ENCODE measurements at places on chromosomes 1 and 21. TPM values are rescaled to one million over a fixed set of nuclear protein-coding genes. Genes with fewer than 3 reads are reported as not detected.

Gene HPDL
- total RNA-seq, result 1.3 TPM

Gene ORC1
- total RNA-seq, result 5.2 TPM

Gene RPL5
- 920 TPM for total RNA-seq

Gene TEKT2
- total RNA-seq, result not detected

Gene KCNN3
- total RNA-seq, result not detected

Gene ZSWIM5
- total RNA-seq, result 2.3 TPM

Gene MYCL
- not detected for total RNA-seq

Gene CADM3
- total RNA-seq, result not detected

Gene AKR7A3
- 0.43 TPM for total RNA-seq

Gene CTSK
- total RNA-seq, result 139 TPM

Gene TBX19
- 0.86 TPM for total RNA-seq

Gene LCE1E
- total RNA-seq, result not detected

Gene FCGR3B
- not detected for total RNA-seq

Gene CD53
- total RNA-seq, result not detected

DNA sequence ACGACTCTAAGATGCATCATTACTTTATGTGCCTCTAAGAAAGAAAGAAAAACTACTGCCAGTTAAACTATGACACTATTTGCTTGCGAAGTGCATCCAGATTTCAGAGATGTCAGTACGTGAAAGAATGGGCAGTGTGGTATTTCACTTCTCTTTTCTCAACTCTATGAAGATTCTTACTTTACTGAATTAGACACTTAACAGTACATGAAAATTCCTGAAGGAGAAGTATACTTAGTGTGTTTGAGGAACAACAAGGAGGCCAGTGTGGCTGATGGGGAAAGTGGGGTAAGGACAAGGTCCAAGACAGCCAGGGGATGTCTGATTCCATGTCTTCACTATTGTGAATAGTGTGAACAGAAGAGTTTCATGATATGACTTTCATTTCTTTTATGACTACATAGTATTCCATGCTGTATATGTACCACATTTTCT lies 53.9 kb upstream of the HSD17B7 start:
- no peak for DNase-seq

- no peak for DNase-seq
These were observed 136.6 kb downstream of the LYPLAL1 start for GRCh38 chr1:219310181-219310728.

GRCh38 chr1:84415396-84415795 lies 17.1 kb downstream of the DNASE2B start:
- DNase-seq, result peak; percentile 12

GRCh38 chr1:172286629-172287076 lies 133.8 kb upstream of the C1orf105 start:
- peak; percentile 97 for DNase-seq

DNA sequence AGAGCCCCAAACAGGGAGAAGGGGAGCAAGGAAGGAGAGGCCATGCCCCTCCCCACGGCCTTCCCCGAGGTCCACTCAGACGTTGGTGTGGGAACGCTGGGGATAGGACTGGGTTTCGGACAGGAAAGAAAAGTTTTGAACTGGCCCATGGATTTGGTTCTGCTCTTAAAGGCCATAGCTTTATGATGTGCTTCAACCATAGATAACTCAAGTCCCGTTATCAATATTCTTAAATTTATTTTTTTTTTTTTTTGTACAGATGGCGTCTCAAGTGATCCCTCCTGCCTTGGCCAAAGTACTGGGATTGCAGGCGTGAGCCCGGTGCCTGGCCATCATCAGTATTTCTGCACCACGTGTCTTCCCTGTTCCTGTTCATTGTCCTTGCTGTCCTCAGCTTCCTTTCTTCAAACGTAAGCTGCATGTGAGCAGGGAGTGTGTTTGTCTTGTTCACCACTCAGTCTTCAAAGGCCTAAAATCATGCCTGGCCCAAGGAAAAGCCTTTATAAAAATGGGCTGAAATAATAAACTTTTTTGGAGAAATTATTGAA lies 820 bp upstream of the KRTAP10-1 start:
- no peak for DNase-seq

GRCh38 chr1:242185731-242186130 lies 186.8 kb upstream of the MAP1LC3C start:
- DNase-seq, result no peak

DNA sequence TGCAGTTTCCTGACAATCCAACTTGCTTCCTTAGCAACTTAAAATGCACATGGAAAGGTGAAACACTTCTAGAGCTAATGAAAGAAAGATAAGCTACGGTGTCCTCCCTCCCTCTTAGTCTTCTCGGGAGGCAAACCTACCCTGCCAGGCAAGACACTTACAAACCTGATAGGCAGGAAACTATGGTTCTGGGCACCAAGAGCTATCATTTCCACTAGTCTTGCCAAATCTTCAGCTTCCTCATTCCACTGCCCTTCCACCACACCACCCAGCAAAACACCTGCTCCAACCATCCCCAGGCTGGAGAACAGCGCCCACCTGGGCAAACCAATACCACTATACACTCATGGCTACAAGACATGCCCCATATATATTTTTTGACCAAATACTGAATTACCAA lies 15.2 kb downstream of the NDC1 start:
- no peak for DNase-seq

DNA sequence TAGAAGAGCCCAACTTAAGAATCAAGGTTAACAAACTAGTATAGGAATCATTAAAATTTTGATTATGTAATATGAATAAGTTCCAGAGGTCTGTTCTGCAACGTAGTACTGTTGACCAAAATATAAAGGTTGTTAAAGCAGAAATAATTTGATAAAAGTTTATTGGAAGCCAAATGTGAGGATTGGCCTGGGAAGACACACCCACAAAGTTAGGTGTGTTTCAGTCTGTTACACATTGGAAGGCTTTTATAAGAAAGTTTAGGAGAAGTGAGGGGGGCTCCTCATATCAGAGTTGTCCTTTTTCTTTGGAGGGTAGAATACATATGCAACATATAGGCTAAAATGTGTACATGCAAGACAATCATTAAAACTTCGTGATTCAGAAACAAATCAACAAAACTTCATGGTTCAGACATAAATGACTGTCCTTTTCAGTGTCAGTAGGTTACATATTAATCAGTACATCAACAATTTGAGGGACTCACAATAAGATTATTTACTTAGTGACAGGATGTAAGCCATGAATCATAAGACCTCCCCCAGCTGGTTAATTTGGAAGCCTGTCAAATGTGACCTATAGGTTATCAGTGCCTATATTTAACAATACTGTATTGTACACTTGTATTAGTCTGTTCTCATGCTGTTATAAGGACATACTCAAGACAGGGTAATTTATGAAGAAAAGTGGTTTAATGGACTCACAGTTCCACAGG lies 245.0 kb upstream of the B3GALT2 start:
- no peak for DNase-seq

- peak; percentile 33 for DNase-seq
These were observed 888 bp upstream of the SNRPE start for GRCh38 chr1:203860396-203861025.

- no peak for DNase-seq
These were observed 76.2 kb downstream of the NFIA start for GRCh38 chr1:61158591-61158990.

GRCh38 chr21:27189870-27190269 lies 223.0 kb upstream of the ADAMTS5 start:
- no peak for DNase-seq

- DNase-seq, result no peak
These were observed 783 bp upstream of the AGL start for GRCh38 chr1:99849413-99849743.

- DNase-seq, result peak; percentile 72
These were observed 27.9 kb downstream of the RGS5 start for GRCh38 chr1:163174524-163175437.

DNA sequence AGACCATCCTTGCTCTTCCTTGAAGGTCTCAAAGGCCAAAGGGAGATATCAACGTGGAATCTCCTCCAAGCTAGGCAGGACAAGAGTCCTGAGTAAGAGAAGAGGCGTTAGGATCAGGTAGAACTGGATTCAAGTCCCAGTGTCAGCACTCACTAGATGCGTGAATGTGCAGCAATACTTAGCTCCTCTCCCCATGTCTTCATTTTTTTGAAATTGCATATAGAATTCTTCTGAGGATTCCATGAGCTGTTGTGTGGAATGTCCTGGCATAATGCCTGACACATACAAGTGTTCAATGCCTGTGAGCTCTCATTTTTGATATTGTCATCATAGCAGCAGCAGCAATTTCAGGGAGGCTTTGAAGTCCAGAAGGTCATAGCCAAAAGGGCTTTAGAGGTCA lies 333.2 kb downstream of the KCNH1 start:
- no peak for DNase-seq

DNA sequence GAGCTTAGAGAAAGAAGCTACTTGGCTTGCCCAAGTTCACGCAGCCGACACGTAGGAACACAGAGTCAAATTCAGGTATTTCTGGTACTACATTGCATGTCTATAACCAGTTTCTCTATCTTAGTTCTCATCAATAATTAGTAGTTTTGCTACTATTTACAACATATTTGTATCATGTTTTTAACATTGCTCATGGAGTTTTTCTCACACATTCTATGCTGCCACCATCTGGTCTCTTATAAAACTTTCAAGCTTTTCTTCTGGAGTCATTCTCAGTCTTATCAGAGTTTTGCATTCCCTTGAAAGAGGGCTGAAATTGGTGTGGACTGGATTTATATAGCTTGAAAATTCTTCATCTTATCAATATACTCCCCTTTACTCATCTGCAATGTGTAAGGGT lies 118.8 kb upstream of the PALMD start:
- peak; percentile 37 for DNase-seq

GRCh38 chr21:46109313-46110221 lies 11.7 kb downstream of the COL6A2 start:
- DNase-seq, result no peak

GRCh38 chr1:205245096-205245495 lies 17.4 kb downstream of the TMCC2 start:
- DNase-seq, result no peak

DNA sequence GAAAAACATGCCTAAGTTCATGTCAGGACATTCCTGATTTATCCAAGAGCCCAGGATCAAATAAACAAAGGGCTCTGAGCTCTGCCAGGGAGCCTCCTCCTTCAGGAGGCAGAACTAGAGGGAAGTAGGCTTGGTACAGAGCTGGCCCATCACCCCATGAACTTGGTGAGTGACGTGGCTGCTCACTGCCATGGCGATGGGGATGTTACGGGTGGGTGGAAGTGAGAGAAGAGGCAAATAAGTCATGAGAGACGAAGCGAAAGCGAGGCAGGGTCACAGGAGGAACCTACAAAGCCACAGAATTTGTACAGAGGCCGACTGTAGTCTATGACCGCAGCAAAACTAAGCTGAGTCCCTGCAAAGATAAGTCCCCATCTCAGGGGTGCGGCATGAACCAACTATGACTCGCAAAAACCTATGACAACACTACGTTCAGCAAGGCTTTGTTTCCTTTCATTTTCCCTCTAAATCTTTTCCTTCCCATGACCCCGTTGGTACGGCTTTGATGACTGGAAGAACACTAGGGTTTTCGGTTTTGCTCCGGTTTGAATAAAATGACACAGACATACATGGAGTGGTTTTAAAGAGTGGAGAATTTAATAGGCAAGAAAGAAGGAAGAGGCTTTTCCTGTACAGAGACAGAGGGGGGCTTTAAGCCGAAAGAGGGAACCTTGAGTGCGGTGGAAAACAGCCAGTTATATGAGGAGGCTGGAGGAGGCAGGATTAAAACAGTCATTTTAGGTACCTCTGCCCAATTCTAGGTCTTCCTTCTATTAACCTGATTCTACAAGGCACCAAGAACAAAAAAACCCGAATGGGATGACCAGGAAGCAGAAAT lies 74.1 kb downstream of the CD46 start:
- peak; percentile 92 for DNase-seq

DNA sequence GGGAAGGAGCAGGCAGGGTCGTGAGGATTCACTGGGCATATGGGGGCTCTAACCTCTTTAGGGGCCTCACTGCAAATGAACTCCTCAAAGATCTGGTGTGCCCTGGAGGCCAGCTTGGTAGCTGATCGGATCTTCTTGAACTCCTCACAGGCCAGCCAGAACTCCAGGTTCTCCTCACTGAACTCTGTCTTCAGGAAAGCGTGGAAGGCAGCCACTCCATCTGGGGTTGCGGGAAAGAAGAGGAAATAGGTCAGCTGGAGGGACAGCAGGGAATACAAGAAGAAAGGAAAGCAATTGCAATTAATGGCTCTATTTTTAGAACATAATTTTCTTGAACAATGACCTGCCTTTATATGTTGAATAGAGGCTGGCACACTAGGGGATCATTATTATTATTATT lies 2.3 kb downstream of the RGS16 start:
- DNase-seq, result no peak

DNA sequence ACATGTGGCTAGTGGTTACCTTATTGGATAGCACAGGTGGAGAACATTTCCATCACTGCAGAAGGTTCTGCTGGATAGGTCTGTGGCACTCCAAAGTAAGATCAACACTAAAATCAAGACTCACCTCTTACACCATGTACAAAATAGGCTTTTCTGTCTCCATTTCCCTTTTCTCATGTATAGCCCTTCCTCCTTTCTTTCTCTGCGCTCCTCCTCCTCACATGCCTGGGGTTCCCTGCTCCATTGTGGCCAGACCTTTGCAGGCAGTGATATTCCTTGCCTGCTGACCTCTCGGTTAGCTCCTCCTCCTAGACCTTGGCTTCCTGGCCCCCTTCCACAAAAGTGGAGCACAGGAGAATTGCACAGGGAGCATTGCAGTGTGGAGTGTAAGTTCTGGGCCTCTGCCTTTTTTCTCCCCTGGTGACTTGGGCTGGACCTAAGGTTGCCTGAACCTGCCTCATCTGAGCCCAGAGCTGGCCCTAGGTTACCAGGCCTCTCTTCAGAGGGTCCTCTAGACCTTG lies 33.2 kb upstream of the RBM15 start:
- no peak for DNase-seq

DNA sequence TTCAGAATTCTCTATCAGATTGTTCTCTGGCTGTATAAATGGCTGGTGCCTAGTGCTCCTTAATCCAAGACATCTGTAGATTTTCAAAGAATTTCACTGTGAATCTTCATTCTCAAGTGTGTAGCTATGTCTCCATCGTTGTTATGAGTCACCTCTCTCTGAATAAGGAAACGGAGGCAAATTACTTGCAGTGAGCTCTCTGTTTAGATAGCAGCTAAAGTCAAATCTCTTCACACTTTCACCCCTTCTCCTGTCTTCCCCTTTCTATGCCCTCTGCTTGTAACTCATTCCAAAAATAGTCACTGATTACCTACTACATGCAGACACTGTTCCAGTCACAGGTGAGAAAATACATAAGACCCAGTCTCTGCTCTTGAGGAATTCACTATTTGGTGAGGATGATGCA lies 39.7 kb downstream of the CHML start:
- DNase-seq, result peak; percentile 67

DNA sequence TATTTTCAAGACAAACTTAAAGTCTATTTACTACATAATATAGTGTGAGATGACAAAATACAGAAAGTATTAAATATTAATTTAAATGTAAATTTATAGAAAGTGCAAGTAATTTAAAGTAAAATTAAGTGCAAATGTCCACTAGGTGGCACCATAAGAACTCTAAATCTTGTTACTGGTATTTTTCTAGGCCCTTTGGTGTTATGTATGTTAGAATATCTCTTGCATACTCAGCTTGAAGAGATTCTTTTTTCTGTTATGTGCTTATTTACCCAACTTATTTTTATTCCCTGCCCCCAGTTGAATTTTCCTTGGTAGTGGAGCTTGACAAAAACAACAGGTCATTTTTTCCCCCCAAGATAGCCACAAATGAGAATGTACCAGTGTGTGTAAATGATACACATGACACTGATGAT lies 71.5 kb downstream of the RPS6KC1 start:
- peak; percentile 72 for DNase-seq

- DNase-seq, result no peak
These were observed 33.2 kb upstream of the RUNX3 start for GRCh38 chr1:24963099-24963872.

GRCh38 chr21:16409352-16409751 lies 679.6 kb downstream of the USP25 start:
- no peak for DNase-seq

- no peak for DNase-seq
These were observed 45.3 kb upstream of the EDN2 start for GRCh38 chr1:41529621-41530395.

All from fibroblast of villous mesenchyme (primary cell).